ENCODE measurements at places on chromosomes 1 and 21.

- DNase-seq, result no peak
Observed at GRCh38 chr1:7970246-7970645, 8.7 kb downstream of the PARK7 start.

DNA sequence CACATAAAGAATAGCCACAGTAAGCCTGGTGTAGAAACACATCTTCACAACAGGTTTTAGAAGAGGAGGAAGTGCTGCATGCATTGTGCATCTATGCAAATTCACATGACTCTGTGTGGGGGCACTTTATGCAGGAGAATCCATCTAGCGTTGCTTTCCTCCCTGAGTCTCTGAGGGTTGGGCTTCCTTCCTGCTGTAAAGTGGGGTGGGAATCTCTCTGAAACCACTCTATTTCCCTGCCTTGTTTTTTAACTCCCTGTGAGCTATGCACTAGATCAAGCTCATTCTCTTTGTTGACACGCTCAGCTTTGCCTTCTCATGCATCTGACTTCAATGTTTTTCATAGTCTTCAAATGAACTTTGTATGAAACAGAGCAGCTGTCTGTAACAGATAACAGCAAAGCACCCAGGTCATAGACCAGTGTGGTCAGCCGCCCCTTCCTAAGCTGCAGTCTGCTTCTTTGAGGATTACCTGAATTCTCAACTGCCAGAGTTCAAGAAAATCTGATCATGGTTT, 102.7 kb upstream of the DPH5 start:
- no peak for DNase-seq

DNA sequence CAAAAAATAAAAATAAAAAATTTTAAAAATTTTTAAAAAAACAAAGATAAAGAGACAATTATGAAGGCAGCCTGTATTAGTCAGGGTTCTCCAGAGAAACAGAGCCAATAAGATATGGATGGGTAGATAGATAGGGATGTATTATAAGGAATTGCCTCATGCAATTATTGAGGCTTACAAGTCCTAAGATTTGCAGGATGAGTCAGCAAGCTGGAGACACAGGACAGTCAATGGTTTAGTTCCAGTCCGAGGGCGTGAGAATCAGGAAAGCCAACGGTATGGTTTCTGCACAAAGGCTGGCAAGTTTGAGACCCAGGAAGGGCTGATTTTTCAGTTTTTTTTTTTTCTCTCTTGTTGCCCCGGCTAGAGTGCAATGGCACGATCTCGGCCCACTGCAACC, 24.1 kb upstream of the EIF4G3 start:
- DNase-seq, result no peak

- DNase-seq, result no peak
Observed at GRCh38 chr1:169576935-169577331, 9.3 kb downstream of the F5 start.

DNA sequence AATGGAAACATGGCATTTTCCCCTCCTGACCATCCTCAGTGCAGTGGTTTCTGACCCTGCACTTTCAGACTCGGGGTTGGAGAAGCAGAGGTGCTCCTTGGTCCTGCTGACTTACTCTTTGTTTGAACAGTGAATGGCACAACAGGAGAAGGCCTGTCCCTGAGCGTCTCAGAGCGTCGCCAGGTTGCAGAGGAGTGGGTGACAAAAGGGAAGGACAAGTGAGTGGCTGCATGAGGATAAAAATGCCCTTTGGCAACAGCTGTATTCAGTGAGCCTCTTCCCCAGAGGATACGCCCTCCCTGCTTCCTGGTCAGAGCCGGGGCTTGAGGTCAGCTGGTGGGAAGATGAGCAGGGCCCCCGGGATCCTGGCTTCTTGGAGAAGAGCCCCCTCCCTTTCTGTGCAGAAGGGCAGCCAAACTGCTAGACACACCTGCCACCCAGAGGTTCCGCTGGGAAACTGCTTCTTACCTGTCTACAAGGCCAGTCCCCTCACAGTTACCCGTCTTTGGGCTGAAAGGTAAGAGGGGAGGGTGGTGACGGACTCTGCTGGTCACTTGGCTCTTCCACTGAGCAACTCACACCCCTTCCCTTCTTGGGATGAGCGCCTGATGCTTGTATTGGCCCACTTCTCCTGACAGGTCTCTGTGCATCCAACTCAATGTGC, 16.6 kb downstream of the NPL start:
- no peak for DNase-seq

DNA sequence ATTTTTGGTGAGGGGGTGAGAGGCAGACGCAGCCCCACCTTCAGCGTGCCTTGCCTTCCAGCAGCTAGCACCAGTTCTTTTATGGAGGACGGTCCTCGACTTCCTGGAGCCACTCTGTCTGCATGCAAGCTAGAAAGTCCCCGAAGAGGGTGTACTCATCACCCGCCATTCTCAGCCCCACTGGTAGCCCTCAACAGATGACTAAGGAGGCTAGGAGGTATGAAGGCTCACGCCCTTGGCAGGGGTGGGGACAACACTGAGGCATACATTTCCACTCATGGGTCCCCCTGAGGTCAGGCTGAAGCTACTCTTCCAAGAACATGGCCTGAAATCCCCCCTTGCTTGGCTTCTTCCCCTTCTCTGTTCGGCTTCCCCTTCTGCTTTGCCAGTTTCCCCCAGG, 8.9 kb upstream of the PTPRF start:
- DNase-seq, result no peak

DNA sequence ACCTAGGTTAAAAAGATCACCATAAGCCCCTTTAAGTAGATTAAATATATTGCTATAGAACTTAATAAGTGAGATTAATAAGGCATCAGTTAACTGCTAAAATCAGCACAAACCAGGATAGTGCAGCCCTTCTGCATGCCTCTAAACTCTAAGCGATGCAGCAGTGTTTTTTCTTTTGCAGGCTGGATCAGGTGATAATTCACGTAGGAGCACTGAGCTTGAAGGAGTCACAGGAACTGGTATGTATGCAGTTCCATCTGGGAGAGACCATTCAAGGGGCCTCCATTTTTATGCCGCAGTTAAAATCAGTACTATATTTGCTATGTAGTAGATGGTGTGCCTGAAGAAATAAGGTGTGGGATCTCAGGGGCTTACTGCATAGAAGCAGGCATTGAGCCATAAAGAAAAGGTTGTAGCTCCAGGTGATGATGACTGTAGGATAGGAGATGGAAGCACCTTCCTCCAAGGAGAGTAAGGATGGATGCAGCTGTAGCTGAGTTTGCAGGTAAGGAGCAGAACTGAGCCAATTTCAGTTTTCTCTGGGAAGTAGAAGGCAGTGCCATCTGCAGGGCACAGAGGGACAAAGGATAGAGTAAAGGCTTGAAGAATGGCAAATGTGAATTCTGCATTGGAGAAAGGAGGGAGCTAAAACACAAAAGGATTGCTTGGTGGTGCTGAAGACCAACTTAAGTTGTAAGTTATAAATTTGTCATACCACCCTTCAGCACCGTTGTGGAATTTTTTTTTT, 22.6 kb downstream of the NPL start:
- no peak for DNase-seq

GRCh38 chr1:186420311-186420710, 40.6 kb downstream of the PDC start:
- no peak for DNase-seq

GRCh38 chr1:230422221-230422981, 3.7 kb downstream of the PGBD5 start:
- DNase-seq, result no peak

GRCh38 chr1:100543640-100544039, 5.7 kb downstream of the GPR88 start:
- no peak for DNase-seq

- DNase-seq, result no peak
Observed at GRCh38 chr21:31279986-31280385, 64.1 kb downstream of the TIAM1 start.

DNA sequence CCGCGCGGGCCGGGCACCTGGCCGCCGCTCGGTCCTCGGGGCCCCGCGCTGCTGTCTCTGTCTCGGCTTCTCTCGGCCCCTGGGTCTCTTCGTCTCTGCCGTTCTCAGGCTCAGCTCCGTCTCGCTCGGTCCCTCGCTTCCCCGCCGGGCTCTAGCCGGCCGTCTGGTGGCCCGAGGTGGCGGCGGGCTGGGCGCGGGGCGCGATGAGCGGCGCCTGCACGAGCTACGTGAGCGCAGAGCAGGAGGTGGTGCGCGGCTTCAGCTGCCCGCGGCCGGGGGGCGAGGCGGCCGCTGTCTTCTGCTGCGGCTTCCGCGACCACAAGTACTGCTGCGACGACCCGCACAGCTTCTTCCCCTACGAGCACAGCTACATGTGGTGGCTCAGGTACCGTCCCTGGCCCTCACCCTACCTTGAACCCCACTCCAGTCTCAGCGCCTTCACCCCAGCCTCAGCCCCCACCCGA, 355 bp downstream of the SHISAL2A start:
- DNase-seq, result peak; percentile 30

DNA sequence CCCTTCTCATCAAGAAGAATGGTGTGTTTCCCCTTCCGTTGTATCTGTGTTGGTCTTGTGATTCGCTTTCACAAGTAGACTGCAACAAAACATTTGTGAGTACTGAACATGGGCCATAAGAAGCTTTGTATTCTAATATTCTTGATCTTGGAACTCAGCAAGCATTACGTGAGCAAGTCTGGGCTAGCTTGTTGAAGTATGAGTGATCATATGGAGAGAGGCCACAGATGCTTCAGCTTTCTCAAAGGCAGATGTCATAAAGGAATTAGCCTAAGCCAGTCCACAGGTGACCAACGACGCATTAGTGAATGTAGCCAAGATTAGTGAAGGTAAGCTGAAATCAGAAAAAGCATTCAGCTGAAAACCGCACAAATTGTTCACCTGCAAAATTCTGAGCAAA, 609.6 kb upstream of the NEGR1 start:
- DNase-seq, result no peak

GRCh38 chr1:227934476-227935313, 13.0 kb downstream of the WNT9A start:
- peak; percentile 48 for DNase-seq

DNA sequence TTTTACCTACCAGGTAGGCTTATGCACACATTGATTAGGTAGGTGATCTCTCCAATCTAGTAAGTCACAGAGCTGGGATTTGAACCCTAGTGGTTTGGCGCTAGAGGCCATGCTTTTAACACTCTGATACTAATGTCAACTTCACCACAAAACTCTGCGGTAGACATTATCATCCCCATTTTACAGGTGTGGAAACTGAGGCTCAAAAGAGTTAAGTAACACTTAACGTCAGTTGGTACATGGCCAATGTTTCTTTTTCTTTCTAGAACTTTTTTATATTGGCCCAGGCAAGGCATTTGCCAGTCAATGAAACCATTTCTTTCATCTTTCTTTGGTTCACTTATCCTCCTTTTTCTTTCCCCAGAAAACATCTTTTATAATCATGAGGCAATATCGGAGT, 95.9 kb upstream of the KIF26B start:
- DNase-seq, result no peak

GRCh38 chr1:93483200-93483599, 35.3 kb downstream of the FNBP1L start:
- no peak for DNase-seq

DNA sequence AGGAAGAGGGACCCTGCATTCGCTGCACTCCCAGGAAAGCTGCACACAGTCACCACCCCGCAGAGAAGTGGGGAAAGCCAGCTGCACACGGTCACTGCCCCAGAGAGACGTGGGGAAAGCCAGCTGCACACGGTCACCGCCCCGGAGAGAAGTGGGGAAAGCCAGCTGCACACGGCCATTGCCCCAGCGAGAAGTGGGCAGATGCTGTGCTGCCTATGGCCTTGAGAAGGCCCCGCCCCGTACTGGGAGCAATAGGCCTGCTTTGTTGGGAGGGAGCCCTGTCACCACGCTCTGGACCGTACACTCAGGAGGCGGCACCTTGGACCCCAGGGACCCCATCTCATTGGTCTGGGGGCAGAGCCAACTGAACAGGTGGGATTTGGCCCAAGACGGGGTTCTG, 4.3 kb upstream of the GPR153 start:
- no peak for DNase-seq

DNA sequence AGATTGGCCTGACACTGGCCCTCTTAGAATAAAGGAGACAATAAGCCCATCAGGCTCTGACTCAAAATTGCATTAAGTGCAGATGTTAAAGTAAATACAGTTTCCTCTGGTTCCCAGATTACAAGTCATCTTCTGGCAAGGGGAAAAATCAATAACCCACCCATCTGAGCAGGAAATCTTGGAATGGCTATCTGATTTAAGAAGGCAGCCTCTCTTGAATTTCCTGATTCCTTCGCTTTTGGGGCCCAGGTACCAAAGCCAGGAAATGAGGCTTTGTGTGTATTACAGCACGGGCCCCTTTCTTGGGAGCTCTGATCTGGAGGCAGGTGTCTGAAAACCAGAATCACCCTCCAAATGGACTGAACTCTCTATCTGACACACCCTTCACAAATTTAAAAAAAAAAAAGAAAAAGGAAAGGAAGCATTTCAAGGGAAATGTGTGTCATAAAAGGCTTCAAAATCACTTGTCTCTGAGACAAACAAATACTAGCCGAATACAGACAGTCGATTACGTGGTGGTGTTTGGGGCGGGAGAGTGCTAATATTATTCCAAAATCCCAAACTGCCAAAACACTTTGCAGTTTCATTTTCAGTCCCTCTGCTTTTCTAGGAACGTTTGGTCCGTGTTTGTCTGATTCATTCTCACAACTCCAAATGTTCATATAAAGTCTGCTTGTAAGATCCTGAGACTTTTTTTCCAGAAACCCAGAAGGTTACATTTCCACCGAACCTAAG, 240.9 kb upstream of the CAMK1G start:
- DNase-seq, result no peak

GRCh38 chr1:156002188-156002911, 18.4 kb downstream of the SSR2 start:
- no peak for DNase-seq

GRCh38 chr1:101394041-101394440, 157.2 kb downstream of the S1PR1 start:
- no peak for DNase-seq

DNA sequence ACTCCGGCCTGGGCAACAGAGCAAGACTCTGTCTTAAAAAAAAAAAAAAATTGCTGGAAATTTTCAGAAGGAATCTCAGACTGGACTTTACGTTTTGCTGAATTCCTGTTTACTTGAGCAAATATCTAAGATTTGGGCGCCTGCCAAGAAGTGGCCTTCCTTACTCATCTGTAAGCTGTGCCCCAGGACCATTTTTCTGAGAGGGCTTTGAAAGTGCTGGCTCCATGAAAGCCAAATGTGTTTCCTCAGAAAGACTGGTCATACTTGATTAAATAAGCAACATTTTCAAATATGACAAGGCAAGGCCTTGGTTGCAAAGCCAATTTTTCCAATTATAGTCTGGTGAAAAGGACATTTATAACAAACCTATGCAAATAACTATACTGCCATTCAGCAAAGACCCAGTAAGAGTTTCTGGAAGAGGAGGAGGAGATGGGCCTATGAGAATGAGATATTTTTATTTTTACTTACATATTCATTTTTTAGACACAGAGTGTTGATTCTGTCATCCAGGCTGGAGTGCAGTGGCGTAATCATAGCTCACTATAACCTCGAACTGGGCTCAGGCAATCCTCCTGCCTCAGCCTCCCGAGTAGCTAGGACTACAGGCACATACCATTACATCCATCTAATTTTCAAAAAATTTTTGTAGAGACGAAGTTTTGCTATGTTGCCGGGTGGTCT, 56.3 kb upstream of the HTR1D start:
- no peak for DNase-seq
